ENCODE measurements at places on chromosomes 2 and 18.

- DNase-seq, result peak; percentile 29
Measured at GRCh38 chr18:46917803-46918600, 600 bp downstream of the KATNAL2 start.

- no peak for DNase-seq
Measured at GRCh38 chr2:160826496-160826895, 332.9 kb upstream of the RBMS1 start.

GRCh38 chr2:215900843-215901242 is 112.5 kb downstream of the MREG start:
- no peak for DNase-seq

DNA sequence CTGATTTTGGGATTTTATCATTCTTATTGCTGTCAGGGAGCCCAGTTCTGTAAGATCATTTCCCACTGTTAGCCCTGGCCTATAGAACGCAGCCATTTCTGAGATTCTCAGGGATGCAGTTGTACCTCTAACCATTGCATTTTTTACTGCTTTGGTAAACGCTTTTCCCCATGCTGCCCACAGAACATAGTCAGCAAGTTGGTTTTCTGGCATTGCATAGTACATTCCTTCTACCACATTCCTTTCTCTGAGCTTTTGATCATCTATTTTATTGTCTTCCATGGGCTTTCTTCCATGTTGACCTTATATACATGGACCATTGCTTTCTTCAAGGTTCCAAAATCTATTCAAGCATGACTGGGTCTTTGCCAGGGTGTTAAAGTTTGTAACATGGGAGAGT is 86.8 kb upstream of the ST6GAL2 start:
- DNase-seq, result no peak

GRCh38 chr2:84459018-84459943 is at the start of gene SUCLG1:
Gene SUCLG1, minus strand, starts transcription at chr2:84459280. Its CDS starts 11 bp downstream, at chr2:84459269.
- peak; percentile 79 for DNase-seq

- peak; percentile 39 for DNase-seq
Measured at GRCh38 chr2:61363580-61363979, 107.3 kb downstream of the USP34 start.

DNA sequence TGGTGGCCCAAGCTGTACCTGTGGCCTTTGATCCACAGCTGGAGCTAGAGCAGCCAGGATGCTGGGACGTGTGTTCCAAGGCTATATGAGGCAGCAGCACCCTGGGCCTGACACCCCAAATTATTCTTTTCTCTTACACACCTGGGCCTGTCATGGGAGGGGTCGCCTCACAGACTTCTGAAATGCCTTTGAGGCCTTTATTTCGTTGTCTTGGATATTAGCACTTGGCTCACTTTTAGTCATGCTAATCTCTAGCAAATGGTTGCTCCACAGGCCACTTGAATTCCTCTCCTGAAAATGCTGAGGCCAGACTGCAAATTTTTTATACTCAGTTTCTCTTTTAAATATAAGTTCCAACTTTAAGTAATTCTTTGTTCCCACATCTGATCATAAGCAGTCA is 22.0 kb upstream of the IL1R2 start:
- no peak for DNase-seq

DNA sequence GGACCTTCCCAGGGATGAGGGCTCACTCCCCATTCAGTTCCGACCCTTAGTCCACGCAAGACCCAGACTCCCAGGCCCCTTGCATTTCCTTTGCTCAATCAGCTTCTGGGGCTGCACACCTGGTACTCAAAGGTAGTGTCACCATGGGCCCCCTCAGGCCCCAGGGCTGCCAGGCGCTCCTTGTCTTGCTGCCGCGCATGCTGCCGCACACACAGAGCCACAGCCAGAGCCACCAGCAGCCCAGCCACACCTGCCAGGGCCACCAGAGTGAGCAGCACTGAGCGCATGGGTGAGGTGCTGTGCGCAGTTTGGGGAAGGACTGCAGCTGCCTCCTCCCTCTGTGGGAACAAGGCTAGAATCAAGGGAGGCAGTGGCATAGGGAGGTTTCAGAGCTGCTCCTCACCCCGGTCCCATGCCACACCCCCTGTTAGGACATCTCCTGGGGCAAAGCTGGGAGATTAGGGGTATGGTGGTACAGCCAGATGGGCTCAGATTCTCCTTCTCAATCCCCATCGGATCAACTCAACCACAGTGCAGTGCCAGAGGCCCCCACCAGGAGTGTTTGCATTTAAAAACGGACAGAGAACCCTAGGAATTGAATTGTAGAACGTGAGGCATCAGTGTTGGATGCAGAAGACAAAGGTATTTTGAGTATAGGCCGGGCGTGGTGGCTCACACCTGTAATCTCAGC is 11.3 kb downstream of the PTPRN start:
- DNase-seq, result no peak

- no peak for DNase-seq
Measured at GRCh38 chr2:36277881-36278523, 77.6 kb upstream of the CRIM1 start.

DNA sequence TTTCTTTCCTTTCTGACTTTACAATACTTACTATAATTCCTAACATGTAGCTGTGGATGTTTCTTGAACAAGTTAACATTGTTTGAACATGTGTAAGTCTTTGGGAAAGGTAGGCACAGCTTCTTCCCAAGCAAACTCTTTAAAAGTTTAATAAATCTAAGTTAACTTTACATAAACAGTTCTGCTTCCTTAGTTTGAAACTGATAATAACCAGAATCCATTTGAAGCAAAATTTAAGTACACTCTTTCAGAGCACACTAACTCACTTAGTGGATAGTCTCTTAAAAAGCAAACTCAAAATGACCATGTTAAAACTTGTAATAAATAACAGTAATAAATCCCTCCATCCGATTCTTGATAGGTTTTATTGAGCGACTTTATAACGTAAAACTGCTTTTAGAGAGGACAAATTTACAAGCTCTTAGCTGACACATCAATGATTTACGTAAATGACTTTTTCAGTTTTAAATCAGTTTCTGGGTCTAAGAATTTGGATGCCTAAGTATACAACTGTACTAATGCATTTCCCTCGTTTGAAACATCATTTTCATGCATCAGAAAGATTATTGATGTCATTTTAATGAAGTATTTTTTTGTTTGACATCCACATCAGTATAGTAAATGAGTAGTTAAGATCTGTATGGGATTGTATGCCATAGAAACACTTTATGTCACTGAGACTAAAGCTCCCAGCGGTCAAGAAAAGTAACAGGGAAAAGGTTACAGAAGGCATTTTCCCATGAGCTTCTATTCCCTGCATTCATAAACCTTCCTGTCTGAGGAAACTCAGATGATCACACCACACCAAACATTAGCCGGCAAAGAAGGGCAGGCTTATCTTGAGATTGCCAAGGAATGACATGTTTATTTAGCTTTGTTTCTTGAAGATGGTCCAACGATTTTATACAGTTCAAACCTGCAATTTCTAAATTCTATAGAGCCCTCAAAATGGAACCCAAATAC is 67.5 kb downstream of the PDE1A start:
- DNase-seq, result peak; percentile 54

DNA sequence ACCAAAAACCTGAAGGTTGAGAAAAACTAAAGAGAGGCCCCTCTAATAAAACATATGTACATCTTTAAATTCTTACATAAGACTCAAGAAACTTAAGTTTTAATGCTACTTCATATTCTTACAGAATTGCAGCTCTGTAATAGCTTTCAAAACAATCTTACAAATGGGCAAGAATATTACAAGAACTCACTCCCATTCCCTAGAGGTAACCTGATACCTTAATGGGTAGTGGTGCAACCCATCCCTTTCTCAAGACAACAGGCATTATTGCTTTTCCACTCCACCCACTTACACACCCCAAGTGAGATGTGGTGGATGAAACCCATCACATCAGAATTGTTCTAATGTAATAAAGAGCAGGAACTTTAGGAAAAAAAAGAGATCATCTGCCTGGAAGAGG is 103.7 kb downstream of the RBMS1 start:
- no peak for DNase-seq

GRCh38 chr2:100145893-100146656 is 3.7 kb upstream of the AFF3 start:
- no peak for DNase-seq

- no peak for DNase-seq
Measured at GRCh38 chr2:70896765-70897202, 38.9 kb upstream of the ATP6V1B1 start.

DNA sequence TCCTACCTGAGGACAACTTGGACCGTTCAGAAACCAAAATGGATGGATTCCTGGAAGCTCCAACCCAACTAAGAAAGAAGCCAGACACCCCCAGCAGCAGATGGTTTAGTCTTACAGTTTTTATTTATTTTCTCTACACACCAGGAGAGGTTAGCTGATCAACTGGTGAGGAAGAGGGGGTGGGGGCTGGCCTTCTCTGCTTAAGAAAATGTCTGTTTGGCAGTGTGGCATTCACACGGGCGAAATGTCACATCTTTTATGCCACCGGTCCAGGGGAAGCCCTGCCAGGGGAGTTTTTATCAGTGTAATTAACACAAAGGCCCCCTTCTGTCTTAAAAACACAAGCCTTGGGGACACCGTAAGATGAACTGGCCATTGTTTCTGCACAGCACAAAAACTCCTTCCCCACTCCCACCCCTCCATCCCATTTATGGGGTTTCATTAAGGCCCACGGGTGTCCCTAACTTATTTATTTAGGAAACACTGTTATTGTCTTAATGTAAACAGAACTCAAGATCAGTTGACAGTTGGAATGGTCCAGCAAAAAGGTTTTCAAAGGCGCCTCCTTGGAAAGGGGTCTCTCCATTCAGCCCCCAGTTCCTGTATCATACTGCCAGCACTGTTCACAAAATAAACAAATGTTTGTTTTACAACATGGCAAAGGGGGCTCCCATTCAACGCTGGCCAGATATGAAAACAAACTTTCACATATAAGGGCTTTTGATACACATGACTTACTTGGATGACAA is 217.0 kb downstream of the C1D start:
- DNase-seq, result no peak

DNA sequence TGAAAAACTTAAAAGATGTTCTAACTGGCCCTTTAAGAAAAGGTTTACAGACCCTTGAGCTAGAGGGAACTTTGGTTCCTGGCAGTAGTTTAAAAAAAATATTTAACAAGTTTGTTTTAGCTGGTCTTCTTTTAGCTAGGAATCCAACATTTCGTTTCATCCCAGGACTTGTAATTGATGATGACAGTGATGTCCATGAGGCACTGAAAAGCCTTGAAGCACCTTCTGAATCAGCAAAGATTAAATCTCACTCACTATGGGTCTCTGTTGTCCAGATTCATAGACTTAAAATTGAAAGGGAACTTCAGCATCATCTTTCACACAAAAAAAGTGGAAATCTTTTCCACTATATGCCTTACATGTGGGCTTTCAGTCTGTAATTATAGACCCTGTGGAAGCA is 102.9 kb upstream of the ETAA1 start:
- DNase-seq, result no peak

DNA sequence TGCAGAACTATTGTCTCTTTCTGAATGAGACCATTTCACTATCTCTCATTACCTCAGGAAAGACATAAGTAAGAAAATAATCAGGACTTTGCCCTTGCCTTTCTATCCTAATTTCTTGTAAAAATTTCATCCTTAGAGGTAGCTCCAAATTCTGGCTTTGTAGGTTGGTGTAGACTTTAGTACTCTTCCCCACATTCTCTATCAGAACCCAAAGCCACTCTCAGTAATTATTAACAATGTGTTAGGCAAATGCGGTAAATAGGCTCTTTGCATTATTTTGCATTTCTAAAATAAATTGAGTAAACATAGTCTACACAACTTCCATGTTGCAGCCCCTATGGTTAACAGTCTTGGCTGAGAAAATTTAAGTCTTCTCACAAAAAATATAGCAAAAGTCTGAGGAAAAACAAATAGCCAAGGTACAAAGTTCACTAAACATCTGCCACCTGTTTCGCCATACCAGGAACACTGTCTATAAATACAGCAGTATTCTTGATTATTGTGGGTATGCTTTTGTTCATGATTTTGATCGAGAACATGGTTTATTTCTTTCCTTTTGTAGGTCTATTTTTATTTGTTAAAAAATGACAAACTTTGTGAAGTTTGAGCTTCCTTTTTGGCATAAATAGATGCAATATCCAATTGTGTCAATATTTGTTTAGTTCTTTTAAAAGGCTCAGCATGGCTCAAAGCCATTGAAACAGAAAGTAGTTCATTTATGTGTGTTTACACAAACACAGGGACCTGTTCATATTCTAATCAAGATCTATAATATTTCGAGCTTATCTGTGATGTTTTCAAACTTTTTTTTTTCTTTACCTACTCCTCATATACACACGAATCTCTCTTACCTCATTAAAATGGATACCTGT is 1061.5 kb downstream of the CNTNAP5 start:
- no peak for DNase-seq

DNA sequence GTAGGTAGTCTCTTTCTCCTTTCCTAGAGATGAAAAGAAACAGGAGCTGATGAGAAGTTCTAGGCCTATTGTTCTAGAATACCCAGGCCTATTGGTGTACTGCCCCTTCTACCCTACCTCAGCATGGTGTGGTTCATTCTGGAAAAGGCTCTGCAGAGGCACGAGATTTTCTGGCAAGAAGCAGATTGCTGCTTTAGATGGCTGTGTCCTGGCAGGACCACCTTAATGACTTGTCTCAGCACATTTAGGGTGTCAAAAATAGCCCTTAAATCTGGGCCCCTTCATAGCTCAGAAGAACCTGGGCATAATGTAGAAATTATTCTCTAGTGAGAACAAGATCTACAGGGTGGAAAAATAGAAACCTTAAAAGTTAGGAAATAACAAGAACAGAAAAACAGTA is 87.9 kb downstream of the BCL2L11 start:
- no peak for DNase-seq

DNA sequence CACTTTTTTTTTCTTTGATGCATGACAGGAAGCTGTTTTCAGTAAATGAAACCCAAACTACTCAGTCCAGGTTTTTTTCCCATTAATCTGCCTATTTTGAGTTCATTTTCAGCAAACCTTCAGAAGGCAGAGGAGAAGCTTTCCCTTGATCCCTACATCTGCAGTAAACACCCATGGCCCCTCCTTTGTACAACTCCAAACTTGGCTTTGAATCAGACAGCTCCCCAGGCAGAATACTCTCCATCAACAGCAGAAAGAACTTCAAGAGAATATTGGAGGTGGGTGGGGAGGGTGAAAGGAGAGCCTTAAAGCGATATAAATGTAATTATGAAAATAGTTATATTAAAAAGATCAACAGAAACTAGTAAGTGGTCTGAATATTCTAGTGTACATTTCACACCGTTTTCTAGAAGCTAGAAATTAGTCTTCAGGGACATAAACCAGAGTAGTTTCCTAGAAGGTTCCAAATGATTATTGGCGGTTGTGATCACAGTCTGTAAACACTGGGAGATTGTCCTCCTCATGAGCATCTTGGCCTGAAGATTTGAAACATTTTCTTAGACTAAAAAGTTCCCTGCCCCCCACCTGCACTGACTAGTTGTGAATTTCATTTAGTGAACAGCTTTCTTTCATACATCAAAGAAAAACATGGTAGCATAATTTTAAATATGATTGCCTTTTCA is 75.1 kb upstream of the STK39 start:
- no peak for DNase-seq

GRCh38 chr2:12296915-12297314 is 419.8 kb upstream of the TRIB2 start:
- DNase-seq, result no peak

- DNase-seq, result peak; percentile 64
Measured at GRCh38 chr2:95359031-95359430, 43.5 kb upstream of the FAHD2A start.
